ENCODE measurements at places on chromosomes 5 and 9.

- no peak for DNase-seq
Observed at GRCh38 chr5:158832096-158832685, 267.5 kb downstream of the EBF1 start.

GRCh38 chr9:137170486-137171148, 766 bp upstream of the LRRC26 start:
- DNase-seq: no peak

GRCh38 chr5:6183391-6184390, 194.7 kb downstream of the MED10 start:
- no peak for DNase-seq

DNA sequence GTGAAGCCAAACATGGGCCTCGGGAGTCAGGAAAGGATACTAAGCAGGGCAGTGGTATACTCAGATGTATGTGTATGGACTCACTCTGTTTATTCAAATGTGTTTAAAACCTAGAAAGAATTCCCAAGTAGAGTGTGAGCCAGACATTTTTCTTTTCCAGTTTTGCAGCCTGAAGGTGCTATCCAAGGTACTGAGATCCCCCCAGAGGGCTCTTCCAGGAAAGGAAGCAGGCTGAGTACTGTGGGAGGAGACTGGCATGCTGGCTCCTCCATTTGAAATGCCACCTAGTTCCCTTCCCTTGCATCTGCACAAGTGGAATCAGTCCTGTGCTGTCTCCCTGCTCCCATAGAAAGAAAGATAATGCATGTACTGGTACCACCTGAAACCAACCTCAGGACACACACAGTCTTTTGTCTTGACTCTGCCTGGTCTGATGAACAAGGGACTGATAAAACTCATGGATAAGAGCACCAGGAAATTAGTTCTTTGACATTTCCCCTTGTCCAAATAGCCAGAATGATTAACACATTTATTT, 85.9 kb downstream of the HRH2 start:
- DNase-seq: peak; percentile 14

GRCh38 chr5:13664377-13664776, 280.1 kb downstream of the DNAH5 start:
- DNase-seq: peak; percentile 67

- DNase-seq: no peak
Observed at GRCh38 chr9:98517761-98518160, 191.0 kb downstream of the GABBR2 start.

- no peak for DNase-seq
Observed at GRCh38 chr5:101679816-101680215, 616.3 kb downstream of the SLCO4C1 start.

- no peak for DNase-seq
Observed at GRCh38 chr5:168290902-168291341, 523 bp upstream of the WWC1 start.

GRCh38 chr9:133130685-133131244, 9.7 kb upstream of the RALGDS start:
- no peak for DNase-seq

Data from kidney tubule cell (primary cell).